Stimulated activated CD8-positive, alpha-beta memory T cell treated with anti-CD3 and anti-CD28 coated beads, Interleukin-7, amount 100 ng/mL, for 1 hour (primary cell): ENCODE measurements at places on chromosomes 7 and 10.

DNA sequence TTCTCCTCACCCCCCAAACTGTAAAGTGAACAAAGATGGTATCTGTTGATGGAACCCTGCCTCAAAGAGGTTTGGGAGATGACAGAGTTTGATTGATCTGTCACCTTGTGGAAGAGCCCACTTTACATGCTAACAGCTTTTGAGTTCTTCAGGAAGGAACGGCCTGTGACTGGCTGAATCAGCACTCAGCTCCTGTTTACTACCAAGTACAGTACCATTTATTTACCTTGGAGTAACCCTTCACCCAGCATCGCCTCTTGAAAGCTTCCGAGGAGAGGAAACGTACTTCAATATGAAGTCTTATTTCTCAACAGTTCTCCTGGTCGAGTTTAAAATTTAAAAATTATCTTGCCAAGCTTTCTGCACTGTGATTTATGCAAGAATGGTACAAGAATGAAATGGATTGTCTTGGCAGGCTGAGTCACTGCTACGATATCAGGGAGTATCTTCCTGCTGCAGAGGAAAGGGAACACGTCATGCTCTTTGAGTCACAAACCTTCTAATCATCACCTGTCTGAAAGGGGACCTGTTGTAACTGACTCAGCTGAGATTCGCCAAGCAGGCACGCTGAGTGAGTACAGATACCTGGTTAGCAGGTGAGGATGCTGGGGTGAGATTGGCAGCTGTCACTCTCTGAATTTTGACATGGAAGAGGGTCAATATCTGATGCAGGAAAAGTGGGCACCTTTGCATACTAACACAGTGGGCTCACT lies 30.1 kb downstream of the KLF6 start:
- no peak for DNase-seq

- no peak for DNase-seq
Observed at GRCh38 chr10:51629934-51630639, 69.3 kb downstream of the CSTF2T start.

GRCh38 chr10:131311661-131312477 lies at the start of gene TCERG1L:
Gene TCERG1L (minus strand): TSS chr10:131311721. CDS start chr10:131311635, 86 bp downstream.
- no peak for DNase-seq

GRCh38 chr7:5743803-5744202 lies 37.7 kb downstream of the RNF216 start:
- DNase-seq: no peak

DNA sequence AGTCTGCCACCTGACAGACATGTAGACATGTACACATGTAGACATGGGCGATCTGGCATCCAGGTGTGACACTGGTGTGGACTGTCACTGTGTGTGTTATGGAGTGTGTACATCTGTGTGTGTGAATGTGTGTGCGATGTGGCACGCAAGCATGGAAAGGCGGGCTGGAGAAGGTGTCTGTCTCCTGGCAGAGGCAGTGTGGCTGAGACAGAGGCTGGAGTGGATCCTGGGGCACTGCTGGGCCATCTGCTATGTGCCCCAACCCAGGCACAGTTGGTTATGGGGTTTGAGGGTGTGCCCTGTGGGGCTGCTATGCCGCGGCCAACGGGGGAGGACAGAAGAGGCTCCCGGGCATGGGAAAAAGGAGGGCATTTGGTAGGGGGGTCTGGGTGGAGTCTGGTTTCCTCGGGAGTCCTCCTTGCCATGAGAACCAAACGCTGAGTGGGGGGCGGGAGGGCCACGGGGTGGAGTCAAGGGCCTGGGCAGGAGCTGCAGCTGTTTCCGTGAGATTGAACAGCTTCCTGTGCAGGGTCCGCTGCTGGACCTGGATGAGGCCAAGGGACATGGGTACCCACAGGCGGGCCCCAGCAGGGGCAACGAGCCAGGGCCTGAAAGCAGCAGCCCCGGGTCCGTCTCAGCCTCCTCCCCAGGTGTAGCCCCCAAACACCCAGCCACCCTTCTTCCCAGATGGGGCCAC lies 1.3 kb downstream of the ELN start:
- DNase-seq: no peak

GRCh38 chr7:22827563-22827962 lies 4.9 kb upstream of the TOMM7 start:
- DNase-seq: no peak

- no peak for DNase-seq
Observed at GRCh38 chr7:57328457-57328856, 121.5 kb upstream of the ZNF716 start.

- no peak for DNase-seq
Observed at GRCh38 chr10:131650169-131650705, 250.6 kb upstream of the PPP2R2D start.

GRCh38 chr7:100434297-100435144 lies 1.8 kb downstream of the PPP1R35 start:
- DNase-seq: no peak

GRCh38 chr7:86814661-86815379 lies 171.1 kb downstream of the GRM3 start:
- DNase-seq: no peak

DNA sequence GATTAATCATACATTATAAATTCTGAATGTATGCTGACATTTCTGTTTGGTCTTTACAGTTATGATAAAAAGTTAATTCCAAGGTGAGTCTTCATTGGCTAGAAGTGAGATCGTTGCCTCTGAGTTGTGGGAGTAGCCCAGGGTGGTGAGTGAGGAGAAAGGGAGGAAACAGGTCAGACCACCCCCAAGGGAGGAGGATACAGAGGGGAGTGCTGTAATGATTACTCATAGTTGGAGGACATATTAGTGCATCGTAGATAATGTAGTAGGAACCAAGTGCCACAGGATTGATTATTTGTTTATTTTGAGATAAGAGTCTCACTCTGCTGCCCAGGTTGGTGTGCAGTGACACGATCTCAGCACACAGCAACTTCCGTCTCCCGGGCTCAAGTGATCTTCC lies 672.2 kb downstream of the INHBA start:
- DNase-seq: no peak

DNA sequence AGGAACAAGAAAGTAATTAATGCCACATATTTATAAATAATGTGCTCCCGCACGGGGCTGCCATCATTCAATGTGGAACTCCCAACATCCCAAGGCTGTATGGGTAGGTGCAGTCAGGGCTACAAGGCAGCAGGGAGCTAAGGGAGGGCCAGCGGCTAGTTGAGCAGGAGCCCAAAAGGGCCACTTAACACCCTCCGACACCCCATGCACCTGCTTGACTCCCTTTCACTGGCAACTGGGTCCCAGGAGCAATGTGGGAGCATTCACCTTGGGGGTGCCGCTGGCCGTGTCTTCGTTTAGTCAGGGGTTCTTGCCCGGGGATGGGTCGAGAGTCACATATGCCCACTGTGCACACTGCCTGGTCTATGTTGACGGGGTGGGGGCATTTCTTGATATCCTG lies 27.9 kb downstream of the SCART1 start:
- DNase-seq: no peak

DNA sequence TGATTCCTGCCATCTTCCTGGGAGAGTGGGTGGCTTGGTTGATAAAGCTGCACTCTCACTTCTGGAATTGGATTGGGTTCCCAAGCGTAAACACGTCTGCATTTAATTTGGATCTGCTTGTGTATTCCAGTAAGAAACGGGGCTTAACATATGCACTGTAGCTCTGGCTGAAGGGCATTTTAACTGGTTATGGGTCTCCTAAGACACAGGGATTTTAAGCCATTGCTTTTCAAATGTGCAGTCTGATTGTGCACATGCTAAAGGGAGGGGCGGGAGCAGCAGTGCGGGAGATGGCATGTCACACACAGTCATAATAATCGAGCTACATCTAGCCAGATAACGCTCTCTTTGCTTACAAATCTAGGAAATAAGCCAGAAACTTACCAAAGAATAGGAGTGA lies 247.3 kb upstream of the LYZL1 start:
- no peak for DNase-seq

DNA sequence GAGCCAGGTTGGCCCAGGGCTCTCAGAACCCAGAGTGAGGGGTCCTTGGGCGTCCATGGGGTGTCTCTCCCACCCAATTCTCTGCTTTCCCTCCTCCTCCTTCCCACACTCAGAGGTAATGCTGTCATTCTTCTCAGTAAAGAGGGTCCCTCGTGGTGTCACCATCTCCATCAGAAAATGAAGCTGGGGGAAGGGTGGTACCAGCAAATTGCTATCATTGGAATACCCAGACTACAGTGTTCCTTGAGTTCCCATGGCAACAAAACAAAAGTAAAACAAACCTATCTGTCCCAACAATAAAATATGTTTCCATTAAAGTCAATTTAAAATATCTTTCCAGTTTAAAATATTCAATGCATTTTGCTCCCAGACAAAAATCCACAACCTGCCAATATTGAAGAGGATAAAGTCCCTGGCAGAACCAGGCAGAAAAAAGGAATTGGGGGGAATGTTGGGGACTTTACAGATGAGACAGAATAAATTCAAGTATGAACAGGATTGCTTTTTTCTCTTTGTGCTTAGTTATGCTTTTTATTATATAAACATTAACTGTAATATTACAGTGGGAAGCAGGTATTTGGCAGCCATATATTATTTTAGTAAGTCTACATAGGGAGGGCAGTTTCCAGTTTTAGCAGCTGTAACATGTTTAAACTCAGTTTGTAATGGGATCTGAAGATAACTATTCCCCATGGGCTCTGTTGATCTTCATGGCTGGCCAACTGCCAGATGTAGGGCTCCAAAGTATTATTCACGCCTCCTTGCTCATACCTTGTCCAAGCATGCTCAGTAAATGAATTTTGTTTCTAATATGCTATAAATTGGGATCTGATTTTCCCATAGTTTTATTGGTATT lies 182.1 kb downstream of the ARID5B start:
- DNase-seq: no peak

DNA sequence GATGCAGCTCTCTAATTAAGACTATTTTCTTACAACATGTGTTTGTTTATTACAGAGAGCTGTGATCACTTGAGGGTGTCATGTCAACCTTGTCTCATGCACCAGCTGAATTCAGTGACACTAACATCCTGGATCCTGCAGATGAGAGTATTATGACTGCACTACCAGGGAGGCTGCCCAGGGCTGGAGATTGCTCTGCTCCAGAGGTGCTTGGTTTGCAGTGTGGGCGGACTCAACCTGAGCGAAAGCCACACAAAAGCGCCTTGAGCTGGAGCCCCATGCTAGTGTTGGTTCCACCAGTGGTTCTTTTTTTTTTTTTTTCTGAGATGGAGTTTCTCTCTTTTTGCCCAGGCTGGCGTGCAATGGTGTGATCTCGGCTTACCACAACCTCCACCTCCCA lies 33.8 kb upstream of the ATXN7L1 start:
- DNase-seq: no peak

DNA sequence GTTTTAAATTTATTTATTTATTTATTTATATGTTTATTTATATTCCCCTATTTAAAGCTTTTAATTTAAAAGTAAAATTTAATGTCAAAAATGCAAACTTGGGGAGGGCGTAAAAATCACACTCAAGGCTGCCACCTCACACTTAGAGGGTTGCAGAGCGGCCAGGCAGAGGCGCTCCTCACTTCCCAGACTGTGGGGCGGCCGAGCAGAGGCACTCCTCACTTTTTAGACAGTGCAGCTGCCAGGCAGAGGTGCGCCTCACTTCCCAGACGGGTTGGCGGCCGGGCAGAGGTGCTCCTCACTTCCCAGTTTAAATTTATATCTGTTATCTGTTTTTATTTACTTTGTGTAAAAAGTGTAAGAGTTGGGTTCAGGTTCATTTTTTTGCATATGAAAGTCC lies 10.0 kb upstream of the ZNF425 start:
- DNase-seq: no peak

GRCh38 chr7:140607441-140607989 lies 33.1 kb downstream of the DENND2A start:
- DNase-seq: no peak

- no peak for DNase-seq
Observed at GRCh38 chr7:84022684-84023308, 171.8 kb downstream of the SEMA3A start.

DNA sequence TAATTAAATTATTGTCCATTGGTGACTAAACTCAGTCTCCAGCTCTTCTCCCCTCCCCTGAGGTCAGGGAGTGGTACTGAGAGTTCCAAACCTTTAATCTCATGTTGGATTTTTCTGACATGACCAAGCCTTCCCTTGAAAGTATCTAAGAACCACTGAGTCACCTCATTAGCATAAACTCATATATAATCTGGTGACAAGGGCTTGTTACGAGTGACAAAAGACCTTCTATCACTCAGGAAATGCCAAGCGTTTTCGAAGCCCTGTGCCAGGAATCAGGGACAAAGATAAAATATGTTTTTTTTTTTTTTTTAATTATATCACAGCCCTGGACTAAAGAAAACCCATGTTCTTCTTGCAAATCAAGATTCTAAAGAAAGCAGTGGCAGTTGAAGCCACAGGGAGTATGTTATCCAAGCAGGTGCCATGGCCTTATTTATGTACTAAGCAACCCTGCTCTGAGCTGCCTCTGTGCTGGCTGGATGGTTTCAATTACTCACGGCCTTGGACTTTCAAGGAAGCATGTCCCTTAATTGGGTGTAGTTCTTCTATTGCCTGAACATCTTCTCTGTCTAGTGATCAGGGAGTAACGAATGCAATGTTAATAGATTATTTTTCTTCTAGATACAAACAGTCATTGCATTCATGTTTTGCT lies 169.0 kb upstream of the PRKCQ start:
- no peak for DNase-seq

DNA sequence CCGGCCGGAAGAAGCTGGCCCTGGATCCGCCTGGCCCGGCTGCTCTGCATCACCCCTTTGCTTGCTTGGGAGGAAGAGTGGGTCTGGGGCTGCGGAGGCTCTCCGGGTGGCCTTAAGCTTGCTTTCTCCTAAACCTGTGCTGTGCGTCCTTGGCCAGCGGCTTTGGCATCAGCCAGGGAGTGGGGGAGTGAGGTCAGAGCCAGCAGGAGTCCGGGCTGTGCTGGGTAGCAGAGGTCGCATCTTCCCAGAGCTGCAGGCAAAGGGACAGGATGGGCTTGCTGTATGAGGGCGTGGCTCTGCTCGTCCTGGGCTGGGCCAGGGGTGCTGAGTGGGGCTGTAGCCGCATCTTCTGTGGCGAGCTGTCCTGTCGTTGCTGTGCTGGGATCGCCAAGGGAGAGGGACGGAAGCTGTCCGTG lies 21.1 kb downstream of the BNIP3 start:
- DNase-seq: no peak

DNA sequence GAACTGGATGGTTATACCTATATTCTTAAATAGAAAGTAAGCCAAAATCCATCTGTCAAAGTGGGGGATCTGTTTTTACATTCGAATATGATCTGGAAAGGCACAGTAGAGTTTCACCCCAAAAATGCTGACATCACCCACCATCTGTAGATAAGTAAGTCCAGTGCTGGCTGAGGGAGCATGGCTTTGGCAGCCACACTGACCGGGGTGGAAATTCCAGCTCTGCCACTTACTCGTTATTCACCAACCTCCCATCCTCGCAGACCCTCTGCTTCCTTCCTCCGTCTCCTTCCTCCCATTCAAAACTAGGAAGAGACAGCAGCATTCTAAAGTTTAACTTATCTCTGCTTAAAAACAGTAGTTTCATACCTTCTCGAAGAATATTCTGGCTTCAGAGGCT lies 84.9 kb upstream of the GATA3 start:
- no peak for DNase-seq

- DNase-seq: no peak
Observed at GRCh38 chr10:93462881-93463280, 19.3 kb downstream of the MYOF start.

GRCh38 chr7:1703871-1704810 lies 34.1 kb downstream of the ELFN1 start:
- no peak for DNase-seq

GRCh38 chr7:130021105-130021834 lies 29.9 kb downstream of the ZC3HC1 start:
- no peak for DNase-seq
